Osteoblast (primary cell): ENCODE measurements at places on chromosomes 2 and 18.

DNA sequence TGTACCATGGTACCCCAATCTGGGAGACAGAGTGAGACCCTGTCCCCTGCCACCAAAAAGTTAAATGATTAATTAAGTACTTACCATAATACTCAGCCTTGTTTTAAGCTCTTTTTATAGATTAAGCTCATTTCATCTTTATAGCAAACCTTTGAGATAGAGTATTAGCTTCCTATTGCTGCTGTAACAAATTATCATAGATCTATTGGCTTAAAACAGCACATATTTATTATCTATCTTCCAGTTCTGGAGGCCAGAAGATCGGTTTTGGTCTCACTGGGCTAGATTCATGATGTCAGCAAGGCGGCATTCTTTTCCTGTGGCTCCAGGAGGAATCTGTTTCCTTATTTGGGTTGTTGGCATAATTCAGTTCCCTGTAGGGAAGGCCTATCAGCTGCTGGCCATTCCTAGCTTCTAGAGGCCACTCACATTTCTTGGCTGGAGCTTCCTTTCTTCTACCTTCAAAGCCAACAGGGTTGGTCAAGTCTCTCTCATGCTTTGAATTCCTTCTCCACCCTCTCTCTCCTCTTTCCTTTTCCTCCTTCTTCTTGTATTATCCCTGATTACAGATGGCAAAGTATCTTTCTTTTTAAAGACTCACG, 13.7 kb upstream of the GREB1 start:
- peaks cover 11% of the 10 kb centered on the region for H3K27me3 ChIP-seq
- no peak overlapping the region for H3K27ac ChIP-seq
- no peaks in the 10 kb centered on the region for H3K4me1 ChIP-seq
- H3K4me3 ChIP-seq = no peak overlapping the region

DNA sequence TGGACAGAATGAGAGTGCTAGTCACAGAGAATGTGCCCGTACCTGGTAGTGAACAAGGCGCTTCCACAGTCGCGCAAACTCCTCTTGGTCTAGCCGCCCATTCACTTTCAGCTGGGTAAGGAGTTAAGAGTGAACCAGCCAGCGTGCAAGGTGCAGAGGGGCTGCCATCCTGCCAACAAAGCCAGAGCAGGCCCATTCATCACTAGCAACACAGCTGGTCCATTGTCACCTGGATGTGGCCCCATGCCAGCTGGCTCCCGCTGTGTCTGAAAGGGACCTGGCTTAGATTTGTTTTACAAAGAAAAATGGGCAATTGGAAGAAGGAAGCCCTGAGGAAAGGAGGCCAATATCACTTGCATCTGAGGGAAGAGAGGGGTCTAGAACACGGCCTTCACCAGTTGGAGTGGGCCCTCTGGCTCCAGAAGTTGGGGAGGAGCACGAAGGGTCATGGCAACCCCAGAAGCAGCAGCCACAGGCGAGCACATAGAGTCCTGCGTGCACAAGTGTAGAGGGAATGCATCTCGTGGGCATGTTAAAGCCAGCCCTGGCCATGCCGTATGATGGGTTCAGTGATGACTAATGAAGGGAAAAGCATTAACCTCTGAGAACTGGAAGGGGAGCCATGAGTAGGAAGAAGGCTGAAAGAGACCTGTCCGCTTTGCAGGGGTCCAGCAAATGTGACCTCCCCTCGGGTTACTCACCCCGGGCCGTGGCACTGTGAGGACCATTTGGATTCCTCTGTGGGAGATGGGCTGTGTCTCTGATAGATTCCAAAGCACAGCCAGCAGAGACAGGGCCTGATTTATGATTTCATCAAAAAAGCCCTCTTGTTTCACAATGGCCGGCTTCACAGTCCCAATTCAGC, 70.6 kb downstream of the CAPN13 start:
- no peaks in the 10 kb centered on the region for H3K4me1 ChIP-seq
- no peak overlapping the region for H3K27ac ChIP-seq
- no peak for DNase-seq
- H3K4me3 ChIP-seq = no peak overlapping the region

GRCh38 chr2:29981402-29981801, 60.0 kb upstream of the ALK start:
- H3K27ac ChIP-seq = no peak overlapping the region
- H3K27me3 ChIP-seq = no peaks in the 10 kb centered on the region
- no peak overlapping the region for H3K4me3 ChIP-seq
- no peaks in the 10 kb centered on the region for H3K36me3 ChIP-seq
- DNase-seq = no peak

- no peak overlapping the region for H3K4me3 ChIP-seq
- H3K4me1 ChIP-seq = peaks cover 5% of the 10 kb centered on the region
- peaks cover 40% of the 10 kb centered on the region for H3K27me3 ChIP-seq
- no peaks in the 10 kb centered on the region for H3K36me3 ChIP-seq
- no peak for DNase-seq
- no peak overlapping the region for H3K27ac ChIP-seq
Observed at GRCh38 chr2:219527076-219527394, 12.8 kb downstream of the ASIC4 start.

DNA sequence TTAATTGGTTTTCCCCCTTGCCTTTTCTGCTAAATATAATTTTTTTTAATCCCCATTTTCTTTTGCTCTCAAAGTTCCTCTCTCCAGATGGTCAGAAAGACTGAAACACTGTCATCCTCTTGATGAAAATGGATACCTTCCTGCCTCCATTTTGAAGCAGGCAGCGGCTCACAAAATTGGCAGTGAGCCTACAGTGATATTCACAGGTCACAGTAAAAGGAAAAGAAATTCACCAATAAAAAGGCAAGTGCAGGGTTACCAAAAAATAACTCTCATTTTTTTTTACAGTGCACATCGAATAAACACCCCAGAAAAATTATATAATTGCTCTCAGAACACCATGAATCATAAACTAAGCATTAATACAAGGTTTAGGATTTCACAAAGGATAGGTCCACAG, 307.5 kb downstream of the TCF4 start:
- no peak overlapping the region for H3K27ac ChIP-seq
- no peak for DNase-seq
- no peaks in the 10 kb centered on the region for H3K27me3 ChIP-seq
- no peak overlapping the region for H3K4me3 ChIP-seq
- peaks cover 5% of the 10 kb centered on the region for H3K4me1 ChIP-seq

GRCh38 chr2:46876741-46877384, 38.7 kb downstream of the MCFD2 start:
- H3K4me1 ChIP-seq = peaks cover 68% of the 10 kb centered on the region
- H3K4me3 ChIP-seq = no peak overlapping the region
- peak; percentile 89 for DNase-seq
